Activated CD4-positive, alpha-beta T cell treated with anti-CD3 and anti-CD28 coated beads, Interleukin-2, amount 50 U/mL, for 24 hours (primary cell): ENCODE measurements at places on chromosomes 16 and 17.
A peak's percentile ranks its signal among the peaks of the same experiment; 100 is the strongest.

- DNase-seq, result no peak
Observed at GRCh38 chr17:64332502-64332901, 58.2 kb downstream of the PECAM1 start.

DNA sequence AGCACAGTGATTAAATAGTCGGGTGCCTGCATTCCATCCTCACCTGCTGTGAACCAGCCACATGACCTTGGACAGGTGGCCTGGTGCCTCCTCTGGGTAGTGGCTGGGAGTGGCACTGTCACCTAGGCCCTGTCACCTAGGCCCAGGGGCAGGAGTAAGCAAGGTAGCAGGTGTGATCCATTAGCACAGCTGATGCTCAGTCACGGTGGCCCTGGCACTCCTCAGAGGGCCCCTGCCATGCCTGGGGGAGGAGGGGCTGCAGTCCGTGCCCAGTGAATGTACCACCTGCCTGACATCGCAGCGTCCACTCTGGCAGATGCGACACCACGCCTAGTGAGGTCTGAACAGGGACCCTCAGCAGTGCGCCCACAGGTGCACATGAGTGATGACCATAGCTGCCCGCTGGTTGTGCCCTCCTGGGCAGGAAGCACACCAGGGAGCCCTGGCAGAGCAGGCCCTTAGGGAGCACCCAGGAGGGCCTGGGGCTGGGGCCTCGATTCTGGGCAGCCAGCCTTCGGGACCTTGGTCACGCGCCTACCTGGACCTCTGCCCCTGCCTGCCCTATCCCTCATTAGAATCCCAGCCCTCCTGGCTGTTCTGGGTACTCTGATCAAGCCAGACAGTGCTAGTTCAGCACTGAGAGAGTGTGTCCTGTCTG lies 33.1 kb upstream of the CRISPLD2 start:
- no peak for DNase-seq

GRCh38 chr17:16383216-16383615 lies 2.3 kb downstream of the UBB start:
- DNase-seq, result no peak

DNA sequence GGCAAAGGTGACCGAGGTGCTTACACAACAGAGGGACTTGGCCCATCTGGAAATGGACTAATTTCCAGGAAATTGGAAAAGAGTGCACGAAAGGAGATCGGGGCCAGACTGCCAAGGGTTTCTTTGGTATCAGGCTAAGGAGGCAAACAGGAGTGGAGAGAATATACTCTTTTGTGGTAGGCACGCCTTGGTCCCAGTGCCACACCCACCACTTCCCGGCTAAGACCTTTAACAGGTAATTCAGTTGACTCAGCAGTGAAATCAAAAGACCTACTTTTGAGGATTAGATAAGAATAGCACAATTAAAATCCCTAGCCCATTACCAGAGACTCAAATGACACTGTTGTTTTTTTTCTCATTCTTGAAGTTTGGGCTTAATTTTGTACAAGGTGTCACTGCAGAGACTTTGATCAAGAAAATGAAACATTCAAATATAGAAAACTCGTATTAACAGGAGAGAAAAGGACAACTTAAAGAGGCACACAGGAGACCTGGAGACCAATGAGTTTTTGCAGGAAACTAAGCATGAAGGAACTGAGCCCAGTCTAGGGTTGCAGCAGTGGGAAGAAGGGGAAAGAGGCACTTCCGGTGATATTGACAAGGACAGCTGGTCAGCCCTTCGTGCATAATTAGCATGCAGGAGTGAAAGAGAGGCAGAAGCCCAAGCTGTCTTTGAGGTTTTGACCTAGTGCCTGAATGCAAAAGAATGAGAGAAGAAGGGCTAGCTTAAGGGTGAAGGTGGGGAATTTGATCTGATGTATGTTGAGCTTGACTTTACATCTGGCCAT lies 265.5 kb upstream of the CCL2 start:
- DNase-seq, result no peak

DNA sequence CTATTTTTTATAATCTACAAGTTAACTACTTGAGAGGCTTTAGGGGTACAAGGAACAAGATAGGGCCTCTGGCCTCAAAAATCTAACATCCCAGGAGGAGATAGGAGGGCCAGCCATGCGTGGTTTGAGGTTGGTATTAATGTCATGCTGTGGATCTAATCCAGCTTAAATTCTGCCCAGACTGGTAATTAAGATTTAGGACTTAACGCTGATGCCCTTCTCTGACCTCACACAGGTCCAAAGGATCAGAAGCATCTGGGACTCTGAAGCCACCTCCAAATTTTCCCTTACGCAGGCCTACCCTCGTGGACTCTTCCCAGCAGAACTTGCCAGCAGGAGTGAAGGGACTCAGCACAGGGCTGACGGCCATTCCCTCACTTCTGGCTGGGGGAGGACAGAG lies 15.1 kb downstream of the SLC6A4 start:
- DNase-seq, result no peak

GRCh38 chr17:49694847-49695697 lies 12.7 kb downstream of the SLC35B1 start:
- DNase-seq, result peak; percentile 56

- no peak for DNase-seq
Observed at GRCh38 chr17:1769822-1770477, 8.1 kb downstream of the SERPINF1 start.

- no peak for DNase-seq
Observed at GRCh38 chr16:3580686-3581085, 3.5 kb upstream of the NLRC3 start.

DNA sequence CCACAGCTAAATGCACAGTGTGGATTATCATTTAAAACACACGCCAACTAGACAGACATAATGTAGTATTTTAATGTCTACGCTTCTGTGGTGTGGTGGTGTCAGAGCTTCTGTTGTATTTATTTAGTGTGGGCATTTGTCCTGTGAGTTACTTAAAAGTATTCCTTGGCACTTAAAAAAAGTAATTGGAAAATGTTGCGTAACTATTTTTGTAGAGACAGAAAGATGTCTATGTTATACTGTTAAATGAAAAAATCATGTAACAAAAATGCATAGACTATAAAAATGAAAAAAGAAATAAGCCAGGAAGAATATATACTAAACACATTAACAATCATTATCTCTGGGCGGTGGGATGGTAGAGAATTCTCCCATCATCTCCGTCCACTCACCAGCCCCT lies 39.2 kb downstream of the CYTH1 start:
- no peak for DNase-seq

GRCh38 chr16:87331241-87331801 lies 14.1 kb upstream of the C16orf95 start:
- no peak for DNase-seq

- DNase-seq, result no peak
Observed at GRCh38 chr16:75319513-75320411, 68.3 kb upstream of the BCAR1 start.

DNA sequence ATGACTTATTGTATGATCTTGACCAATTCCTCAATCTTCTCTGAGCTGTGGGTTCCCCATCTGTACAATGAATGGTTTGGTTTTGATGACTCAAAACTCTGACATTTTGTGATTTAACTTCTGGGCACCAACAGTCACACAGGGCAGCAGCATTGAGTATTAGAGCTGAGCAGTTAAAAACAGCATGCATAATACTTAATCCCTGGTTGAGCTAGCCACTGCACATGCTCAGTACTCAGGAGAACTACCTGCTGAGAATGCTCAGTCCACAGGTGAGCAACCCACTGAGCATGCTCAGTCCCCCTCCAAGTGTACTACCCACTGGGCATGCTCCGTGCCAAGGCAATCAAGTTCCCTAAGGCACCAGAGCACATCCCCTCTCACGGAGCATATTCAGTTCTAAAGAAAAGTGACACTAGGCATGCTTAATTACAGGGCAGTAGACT lies 68.7 kb downstream of the AIPL1 start:
- no peak for DNase-seq

DNA sequence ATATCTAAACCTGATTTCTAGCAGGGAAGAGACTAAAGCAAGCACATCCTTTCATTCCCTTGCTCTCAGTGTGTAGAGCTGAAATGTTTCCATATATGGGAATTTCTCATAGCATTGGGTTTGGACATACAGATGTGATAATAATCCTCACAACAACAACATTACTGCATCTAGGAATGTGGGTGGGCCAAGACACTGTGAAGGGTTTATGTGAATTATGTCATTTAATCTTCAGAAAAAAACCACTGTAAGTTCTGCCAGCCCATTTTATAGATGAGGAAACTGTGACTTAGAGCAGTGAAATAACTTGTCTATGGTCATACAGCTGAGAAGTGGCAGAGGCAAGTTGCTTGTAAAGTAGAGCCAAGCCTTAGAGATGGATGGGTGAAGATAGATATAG lies 5.2 kb downstream of the OMG start:
- no peak for DNase-seq

DNA sequence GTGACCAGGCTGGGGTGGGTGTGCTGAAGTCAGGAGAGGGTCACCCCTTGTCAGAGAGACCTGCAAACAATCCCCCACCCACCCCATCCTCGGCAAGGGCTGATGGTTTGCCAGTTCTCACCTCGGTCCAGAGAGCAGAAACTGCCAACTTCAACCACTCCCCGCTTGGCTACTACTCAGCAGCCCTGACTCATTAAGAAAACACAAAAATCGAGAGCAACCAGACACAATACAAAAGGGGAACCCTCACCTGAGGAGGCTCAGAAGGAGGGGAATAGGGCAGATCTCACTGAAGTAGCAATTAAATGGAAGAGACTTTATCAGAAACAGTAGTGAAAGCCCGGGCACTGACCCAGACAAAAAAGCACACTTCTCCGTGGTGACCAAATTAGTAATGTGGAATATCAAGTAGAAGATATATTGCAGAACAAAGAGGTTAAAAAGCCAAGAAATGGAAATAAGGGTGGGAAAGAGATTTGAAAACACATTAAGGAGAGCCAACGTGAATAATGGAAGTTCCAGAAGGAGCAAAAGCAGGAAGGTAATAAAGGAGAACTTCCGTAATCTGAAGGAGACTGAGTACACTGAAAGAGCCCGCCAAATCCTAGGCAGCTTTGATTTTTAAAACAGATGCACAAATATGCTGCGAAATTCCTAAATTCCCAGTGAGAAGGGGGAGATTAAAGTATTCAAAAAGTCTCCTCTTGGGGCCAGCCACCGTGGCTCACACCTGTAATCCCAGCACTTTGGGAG lies 23.6 kb downstream of the CENPV start:
- no peak for DNase-seq

GRCh38 chr16:55948230-55948629 lies 73.1 kb upstream of the CES5A start:
- no peak for DNase-seq

- DNase-seq, result no peak
Observed at GRCh38 chr17:5757314-5757907, 173.1 kb upstream of the NLRP1 start.

DNA sequence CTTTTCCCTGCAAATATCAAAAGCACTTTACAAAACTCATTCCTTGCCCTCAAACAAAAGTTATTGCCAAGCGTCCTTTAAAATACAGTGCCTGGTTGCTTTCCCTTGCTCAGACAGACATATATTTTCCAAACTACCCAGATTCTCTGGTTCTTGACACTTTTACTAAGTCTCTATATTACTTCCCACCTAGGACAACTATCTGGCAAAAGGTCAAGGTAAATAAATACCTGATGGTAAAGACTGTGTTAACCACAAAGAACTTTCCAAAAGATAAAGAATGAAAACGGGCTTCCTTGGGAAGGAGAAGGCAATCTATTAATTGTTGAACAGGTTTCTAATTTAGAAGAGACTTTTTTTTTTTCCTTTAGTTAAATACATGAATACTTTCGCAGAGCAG lies 1.9 kb downstream of the HS3ST3A1 start:
- DNase-seq, result no peak

GRCh38 chr17:51676691-51677487 lies 416.5 kb downstream of the UTP18 start:
- no peak for DNase-seq

DNA sequence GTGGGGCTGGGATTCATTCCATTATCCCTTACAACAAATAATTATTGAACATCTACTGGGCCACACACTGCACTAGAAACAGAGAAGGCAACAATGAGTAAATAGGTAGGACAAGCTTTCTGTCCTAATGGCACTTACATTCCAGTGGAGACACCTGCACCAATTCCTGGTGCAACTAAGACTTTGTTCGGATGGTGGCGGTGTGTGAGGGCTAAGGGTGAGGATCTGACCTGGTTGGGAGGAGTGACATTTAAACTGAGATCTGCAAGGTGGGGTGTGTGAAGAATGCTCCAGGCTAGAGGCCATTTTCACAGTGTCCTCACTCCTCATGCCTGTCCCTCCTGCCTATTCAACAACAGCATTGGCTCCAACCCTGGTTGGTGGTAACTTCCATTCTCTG lies 510.0 kb downstream of the XYLT1 start:
- no peak for DNase-seq

DNA sequence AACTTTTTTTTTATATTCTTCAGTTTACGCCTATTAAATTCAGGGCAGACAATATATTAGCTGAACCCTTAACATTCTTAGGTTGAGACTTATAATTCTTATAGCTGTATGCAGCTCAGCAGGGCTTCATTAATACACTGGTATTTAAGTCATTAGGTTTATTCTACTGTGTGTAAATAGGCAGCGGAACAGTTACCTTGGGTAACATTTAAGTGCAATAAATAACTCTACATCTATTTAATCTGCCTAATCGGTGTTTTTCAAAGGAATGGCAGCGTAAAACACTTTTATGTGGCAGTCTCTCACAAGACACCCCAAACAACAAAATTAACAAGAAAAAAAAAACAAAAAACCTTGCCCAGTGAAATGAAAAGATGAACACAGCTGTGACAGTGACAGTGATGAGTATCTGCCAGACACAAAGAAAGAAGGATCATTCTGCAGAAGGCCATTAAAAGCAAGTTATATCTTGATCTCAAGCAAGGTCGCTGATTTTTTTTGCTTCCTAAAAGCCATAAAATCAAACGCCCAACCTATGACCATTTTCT lies 32.6 kb downstream of the KCNJ2 start:
- no peak for DNase-seq

GRCh38 chr16:57516176-57516725 lies 20.1 kb downstream of the CCDC102A start:
- no peak for DNase-seq

GRCh38 chr16:26712876-26713275 lies 353.9 kb upstream of the C16orf82 start:
- no peak for DNase-seq

DNA sequence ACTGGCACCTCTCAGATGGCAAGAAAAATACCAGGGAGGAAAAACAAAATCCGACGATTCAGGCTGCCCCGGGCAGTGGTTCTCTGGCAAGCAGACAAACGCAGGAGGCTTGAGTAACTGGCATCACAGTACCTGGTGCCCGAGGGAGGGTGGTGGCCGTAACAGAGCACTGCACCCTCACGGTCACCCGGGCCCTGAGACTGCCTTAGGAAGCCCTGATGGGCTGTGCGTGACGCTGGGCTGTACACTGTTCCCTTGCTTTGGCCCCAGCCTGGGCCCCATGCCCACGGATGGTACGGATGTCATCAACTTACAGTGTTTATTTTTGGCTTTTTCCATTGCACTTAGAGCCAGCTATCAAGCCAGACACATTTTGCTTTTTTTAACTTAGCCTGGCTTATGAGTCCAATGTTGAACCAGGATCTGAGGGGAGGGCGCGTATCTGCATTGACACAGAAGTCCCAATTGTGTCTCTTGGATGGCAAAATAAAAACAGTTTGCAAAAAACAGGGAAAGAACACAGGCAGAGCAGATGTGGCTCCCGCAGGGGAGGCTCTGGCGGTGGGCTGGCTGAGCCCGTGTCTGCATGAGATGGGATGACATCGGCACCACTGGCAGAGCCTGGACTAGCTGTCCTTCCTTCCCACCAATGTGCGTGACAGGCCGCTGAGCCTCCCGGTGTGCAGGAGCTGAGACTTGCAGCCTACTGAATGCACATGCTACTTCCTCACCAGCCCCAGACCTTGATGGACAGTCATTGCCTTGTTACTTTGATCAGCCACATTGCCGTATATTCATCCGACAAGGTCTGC lies 287.7 kb downstream of the FOXL1 start:
- DNase-seq, result no peak

GRCh38 chr16:31476303-31477219 lies 4.6 kb downstream of the TGFB1I1 start:
- DNase-seq, result peak; percentile 71
